Fibroblast of pulmonary artery (primary cell): ENCODE measurements at places on chromosomes 7 and 10.

DNA sequence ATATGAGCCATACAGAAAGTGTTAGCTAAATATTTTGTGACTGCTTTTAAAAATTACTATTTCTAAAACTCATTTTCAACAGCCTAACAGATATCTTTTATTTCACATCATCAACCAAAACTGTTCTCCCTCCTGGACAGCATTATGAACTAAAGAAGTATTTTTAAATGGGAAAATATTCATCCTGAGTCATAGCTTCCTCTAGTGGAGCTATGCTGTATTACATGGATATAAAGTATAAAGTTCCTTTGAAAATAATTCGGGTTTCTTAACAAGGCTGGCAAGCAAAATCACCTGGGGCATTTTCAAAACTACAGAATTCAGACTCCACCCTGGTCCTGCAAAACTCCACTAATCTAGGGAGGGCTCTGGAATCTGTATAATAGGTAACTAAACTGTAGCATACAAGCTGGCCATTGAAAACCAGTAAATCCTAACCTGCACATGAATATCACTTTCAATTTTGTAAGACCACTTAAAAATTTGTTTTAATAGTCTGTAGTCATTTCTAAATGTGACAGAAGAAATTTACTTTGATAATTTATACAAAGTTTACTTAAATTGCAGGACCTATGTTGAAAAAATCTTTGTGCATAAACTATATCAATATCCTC is 53.5 kb downstream of the SCIN start:
- DNase-seq = peak; percentile 50

- DNase-seq = peak; percentile 21
Observed at GRCh38 chr10:17231788-17232187, 3.7 kb downstream of the VIM start.

DNA sequence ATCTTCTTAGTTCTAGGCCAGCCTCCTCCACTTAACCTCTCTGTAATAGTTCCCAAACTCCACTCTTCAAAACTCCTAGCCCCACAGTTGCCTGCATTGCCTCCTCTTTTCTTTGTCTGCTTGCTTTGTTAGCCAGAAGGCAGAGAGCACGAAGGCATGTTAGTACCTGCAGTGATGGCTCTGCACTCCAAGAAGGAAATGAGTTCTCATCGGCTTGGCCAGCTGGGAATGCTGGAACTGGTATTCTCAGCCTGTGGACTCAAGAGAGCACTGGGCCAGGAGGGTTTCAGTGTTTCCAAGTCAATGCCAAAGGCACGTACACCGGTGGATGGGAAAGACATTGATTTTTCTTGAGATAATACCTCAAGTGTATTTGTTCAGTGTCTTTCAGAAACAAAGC is 66.3 kb upstream of the HABP2 start:
- DNase-seq = no peak

- DNase-seq = peak; percentile 92
Observed at GRCh38 chr10:102633287-102633686, 11.0 kb upstream of the TRIM8 start.

DNA sequence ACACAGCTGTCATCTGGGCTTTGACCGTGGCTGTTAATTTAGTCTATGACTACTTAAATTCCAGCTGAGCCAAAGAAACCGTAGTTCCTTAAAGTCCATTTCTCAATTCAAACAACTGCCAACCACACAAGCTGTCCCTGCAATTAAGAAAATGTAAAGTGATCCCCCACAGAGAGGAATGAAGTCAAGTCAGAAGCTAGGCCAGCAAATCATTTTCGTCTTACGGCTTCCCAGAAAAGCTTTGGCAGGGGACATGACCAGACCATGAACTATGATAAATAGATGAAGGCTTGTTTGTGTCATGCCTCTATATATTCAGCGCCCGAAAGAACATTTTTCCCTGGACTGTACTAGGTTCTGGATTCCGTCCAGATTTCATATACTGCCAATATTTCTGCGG is 54.6 kb downstream of the HACD1 start:
- peak; percentile 88 for DNase-seq

DNA sequence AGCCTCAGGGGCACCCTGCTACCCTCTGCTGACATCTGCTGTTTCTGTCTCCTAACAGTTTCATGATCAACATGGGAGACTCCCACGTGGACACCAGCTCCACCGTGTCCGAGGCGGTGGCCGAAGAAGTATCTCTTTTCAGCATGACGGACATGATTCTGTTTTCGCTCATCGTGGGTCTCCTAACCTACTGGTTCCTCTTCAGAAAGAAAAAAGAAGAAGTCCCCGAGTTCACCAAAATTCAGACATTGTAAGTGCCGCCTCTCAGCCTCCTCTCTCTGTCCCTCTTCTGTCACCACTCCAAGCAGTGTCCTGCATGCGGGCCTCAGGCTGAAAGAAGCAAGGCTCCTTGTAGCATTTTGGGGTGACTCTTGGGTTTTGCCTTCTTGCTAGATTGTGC is 39.0 kb downstream of the POR start:
- no peak for DNase-seq

DNA sequence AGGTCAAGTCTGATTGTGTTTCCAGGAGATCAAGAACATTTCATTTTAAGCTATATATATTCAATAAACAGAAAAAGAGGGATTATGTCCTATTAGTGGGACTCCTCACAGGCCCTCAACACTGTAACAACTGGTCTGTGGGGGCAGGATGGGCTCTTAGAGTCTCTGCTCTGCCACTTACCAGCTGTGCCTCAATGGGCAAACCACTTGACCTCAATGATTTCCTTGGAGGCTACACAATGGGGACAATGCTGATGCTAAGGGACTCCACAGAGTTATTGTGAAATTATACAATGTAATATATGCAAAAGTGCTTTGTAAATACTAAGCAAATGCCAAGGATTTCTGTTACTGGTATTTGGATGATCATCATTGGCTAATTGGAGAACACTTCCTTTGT is 33.2 kb upstream of the MXI1 start:
- DNase-seq = no peak
